ENCODE measurements at places on chromosomes 6 and 20.
A peak's percentile ranks its signal among the peaks of the same experiment; 100 is the strongest.

- DNase-seq: no peak
These were observed 63.0 kb downstream of the RIPOR3 start for GRCh38 chr20:50628332-50628731.

DNA sequence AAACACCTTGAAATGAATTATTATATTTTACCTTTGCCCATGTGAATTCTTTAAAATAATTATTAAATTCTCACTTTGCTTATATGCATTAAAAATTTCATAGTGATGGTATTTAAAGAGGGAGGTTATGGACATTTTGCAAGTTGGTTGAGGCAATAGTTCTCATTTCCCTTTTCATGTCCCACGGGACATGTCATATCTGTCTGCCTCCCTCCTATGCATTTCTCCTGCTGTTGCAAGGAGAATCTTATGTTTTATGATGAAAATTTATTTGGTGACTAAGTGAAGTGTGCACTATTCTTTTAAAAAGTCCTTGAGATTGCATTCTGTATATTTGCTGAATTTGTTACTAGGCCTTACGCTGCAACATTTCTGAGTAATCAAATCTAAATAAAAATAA lies 67.2 kb downstream of the UTRN start:
- no peak for DNase-seq

DNA sequence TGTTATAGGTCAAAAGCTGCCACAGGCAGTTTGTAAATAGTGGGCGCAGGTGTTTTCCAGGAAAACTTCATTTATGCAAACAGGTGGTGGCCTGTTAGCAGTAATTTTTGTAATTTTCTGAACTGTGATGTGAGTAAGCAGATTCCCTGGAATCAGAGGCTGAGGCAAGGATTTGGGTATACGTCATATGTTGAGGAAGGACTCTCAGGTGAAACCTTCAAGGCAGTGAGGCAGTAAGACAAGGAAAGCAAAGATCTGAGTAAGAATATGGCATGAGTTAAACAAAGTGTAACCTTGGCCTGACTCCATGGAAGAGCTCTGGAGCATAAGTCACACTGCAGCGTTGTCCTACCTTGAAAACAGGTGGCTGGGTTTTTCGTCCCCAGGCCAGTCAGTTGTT lies 291.1 kb upstream of the BTBD3 start:
- no peak for DNase-seq

GRCh38 chr20:1313236-1313964 lies 15.5 kb downstream of the SDCBP2 start:
- DNase-seq: peak; percentile 44

DNA sequence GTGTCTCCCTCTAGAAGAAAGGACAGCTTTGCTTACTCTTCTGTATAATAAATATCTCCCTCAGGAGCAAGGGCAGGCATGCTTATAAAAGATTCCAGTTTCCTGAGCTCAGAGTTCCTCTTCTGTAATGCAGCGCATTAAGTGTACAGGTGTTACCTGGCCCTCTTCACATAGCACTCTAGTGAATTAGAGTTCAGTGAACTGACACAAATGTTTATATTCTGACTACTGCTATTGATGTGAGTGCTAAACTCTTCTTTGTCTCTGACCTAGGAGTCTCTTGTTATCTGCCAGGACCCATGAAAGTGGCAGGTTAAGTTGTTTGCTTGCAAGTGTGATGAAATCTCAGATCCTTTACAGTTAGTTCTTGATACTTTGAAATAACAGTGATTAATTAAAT lies 33.5 kb downstream of the CYB5R4 start:
- no peak for DNase-seq

DNA sequence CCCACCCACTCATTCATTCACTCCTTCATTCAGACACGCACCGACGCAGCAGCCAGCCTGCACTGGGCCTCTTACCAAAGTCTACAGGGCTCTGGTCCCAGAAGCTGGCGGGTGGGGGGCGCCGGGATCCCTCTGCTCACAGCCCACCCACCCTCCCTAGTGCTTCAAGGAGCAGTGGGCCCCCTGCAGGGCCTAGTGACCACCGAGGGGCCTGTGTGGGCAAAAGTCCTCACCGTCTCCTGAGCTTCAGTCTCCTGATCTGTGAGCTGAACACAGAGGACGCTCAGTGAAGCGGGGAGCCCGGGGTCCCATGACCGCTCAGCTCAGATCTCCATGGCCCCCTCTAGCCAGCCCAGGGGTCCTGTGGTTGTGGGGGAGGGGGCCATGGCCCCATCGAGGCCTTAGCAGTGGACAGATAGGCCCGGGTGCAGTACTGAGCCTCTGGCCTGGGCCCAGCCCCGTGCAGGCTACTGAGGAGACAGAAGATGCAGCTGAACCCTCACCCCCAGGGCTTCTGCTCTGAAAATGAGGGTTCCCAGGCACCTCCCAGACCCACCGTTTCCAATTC lies 33.4 kb upstream of the MRGBP start:
- no peak for DNase-seq

All from activated CD4-positive, CD25-positive, alpha-beta regulatory T cell (primary cell).